ENCODE measurements at places on chromosomes 12 and 14.

DNA sequence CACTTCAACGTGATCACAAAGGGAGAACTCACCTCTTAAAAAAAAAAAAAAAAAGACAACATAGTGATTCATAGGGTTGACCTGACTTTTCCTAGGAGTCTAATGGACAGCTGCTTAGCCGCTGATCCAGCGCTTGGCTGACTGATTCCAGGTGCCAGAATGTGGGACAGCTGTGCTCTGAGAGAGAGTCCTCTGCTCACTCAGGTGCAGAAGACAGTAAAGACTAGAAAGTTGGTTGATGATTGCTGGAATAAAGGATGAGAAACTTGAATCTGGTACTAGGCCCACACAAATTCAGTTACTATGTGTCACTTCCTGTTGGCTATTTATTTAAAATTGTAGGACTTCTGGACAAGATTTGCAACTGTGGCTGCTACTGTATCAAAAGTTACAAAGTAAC lies 229.4 kb downstream of the CHST11 start:
- DNase-seq = no peak

DNA sequence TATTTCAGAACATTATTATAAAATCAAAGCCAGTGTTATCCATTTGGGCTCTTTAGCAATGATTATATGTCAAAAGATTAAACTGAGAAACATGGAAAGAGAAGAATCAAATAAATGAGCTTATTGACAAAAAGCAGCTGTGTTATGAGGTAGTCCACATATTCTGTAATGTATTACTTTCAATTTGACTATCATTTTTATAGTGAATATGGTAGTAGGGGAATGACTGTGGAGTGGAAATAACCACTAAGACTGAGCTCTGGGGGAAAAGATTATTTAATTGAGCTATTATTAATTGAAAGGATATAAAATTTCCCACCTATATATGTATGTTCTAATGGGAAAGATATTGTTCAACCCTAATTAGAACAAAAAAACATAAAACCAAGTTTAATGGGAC lies 381.3 kb downstream of the TMTC2 start:
- no peak for DNase-seq

DNA sequence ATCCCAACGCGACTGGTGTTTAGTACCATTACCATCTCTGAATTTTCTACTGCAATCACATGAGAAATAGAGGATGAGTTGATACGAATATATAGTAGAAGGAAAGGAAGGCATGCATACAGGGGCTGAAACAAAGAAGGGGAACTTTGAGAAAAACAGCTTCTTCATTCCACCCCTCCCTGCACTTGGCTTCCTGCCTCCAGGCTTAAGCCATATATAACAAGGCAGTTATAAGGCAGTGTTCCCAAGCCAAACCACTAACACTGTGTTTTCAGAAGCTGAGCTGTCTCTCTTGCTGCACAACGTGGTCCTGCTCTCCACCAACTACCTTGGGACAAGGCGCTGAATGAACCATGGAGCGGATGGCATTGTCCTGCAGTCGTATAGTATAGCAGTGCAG lies 11.0 kb downstream of the LETMD1 start:
- no peak for DNase-seq

- no peak for DNase-seq
Measured at GRCh38 chr12:4286228-4286627, 12.7 kb downstream of the CCND2 start.

GRCh38 chr14:21795456-21795855 lies 121.8 kb upstream of the OR4E1 start:
- DNase-seq = no peak

- DNase-seq = no peak
Measured at GRCh38 chr14:49975276-49975675, 82.4 kb downstream of the ARF6 start.

DNA sequence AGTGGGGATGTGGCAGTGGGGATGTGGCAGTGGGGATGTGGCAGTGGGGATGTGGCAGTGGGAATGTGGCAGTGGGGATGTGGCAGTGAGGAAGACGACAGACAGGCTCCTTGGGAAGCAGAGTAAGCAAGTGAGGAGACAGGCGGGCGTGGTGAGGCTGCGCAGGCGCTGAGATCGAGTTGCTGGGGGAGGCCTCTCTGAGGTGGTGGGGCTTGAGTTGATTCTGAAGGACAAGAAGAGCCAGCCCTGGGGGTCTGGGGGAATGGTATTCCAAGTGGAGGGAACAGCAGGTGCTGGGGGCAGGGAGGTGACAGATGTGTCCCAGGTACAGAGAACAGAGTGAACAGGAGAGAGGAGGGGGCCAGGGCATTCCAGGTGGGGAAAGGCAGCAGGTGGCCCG lies 33.8 kb upstream of the TSPAN9 start:
- DNase-seq = no peak

- DNase-seq = no peak
Measured at GRCh38 chr12:104959335-104959841, 1.3 kb upstream of the SLC41A2 start.

DNA sequence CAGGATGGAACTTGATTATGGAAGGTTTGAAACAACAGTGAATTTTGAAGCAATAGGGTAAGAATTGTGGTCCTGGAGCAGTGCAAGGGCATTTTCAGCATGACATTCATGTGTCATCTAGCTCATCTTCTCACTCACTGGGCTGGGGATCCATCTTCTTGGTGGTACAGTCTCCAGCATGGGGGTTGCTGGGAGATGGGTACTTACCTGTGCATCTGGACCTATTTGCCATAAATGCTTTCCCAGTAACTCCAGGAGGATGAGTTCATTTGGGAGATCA lies 7.2 kb downstream of the HSP90AA1 start:
- DNase-seq = peak; percentile 54

- no peak for DNase-seq
Measured at GRCh38 chr14:24818058-24818822, 184.2 kb upstream of the GZMB start.

DNA sequence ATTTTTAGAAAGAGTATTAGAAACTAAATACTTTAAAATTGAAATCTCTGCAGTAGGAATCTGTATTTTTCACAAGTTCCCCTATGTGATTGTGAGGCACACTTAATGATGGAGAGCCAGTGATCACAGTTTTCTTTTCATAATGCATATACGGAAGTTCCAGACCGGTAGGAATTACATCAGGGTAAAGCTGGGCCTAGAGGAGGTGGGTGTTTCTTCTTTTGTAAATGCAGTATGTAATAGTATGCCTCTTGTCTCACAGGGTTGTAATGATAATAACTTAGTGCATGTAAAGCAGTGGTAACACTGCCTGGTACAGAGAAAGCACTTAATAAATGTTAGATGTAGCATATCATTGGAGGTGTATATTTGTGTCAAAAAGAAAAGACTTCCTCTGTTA lies 57.2 kb upstream of the LRTM2 start:
- DNase-seq = no peak

GRCh38 chr12:6758506-6759095 lies 5.7 kb upstream of the MLF2 start:
- DNase-seq = no peak

DNA sequence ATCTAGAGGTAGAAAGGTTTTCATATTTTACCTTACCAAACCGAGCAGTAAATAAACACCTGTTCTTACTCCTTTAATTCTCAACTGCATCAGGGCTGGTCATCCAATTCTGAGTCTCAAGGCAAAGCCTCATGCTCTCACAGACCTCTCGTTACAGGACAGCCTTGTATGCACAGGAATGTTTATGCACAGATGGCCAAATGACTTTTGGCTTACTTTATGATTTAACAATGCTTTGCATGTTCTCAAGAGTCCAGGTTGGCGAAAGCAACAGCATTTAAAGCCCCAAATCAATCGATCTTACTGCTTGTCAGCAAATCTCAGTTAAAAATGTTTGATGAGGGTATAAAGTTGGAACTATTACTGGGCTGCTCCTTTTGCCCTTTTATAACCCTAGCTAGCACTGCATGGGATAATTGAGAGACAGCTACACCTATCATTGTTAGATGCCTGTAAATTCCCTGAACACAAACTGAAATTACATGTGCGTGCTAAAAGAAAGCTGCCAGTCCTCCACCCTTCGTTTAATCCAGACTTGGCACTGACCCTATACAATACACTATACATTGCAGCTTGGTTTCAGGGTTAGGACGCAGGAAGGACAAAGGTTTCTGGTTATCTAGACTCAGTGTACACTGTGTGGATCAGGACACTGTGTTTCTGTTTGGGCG lies 63.6 kb downstream of the TMCC3 start:
- no peak for DNase-seq

DNA sequence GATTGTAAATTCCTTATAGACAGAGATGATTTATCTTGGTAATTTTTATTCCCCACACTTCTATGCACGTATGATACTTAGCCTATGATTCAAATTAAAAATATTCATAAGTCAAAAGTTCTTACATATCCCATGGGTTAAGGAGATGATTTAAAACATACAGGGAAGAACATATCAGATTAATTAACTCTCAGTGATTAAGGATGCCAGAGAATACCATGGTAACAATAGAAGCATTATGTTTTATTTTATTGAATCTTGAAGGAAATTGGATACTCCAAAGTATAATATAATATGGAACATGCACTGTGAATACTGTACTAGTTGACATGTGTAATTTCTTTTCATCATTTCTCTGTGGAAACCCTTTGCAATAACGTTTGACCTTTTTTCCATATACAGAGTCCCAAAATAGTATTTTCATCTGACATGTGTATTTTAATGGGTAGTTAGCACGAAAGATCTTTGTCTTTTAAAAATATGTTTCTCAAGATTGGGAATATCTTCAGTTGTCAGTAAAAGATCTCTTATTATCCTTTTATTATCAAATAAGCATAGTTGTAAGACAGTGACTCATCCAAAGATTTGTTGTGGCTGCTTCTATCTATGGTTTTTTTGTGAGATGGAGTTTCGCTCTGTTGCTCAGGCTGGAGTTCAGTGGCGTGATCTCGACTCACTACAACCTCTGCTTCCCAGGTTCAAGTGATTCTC lies 166.7 kb downstream of the RAD51B start:
- no peak for DNase-seq

DNA sequence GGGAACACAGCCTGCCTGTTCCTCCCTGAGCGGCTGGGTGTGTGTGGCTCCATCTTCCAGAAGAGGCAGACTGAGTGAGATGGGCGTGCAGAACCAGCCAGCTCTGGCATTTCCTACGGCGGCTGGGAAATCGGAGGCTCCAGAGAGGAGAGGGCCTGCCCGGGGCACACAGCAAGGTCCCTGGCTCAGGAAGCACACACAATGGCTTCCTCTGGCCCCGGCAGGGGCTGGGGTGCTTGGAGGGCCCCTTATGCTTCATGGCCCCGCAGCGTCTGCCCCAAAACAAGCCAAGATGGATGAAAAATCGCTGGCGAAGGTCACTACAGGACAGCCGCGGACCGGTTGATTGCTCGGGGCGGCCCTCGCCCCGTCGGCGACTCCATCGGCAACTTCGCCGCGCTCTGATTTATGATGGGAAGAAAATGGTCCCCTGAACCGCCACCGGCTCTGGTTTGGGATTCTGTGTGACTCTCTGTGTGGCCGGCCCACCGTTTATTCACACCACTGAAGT lies 191.5 kb upstream of the C14orf180 start:
- DNase-seq = no peak

GRCh38 chr12:109461049-109461845 lies 15.9 kb downstream of the KCTD10 start:
- DNase-seq = no peak

DNA sequence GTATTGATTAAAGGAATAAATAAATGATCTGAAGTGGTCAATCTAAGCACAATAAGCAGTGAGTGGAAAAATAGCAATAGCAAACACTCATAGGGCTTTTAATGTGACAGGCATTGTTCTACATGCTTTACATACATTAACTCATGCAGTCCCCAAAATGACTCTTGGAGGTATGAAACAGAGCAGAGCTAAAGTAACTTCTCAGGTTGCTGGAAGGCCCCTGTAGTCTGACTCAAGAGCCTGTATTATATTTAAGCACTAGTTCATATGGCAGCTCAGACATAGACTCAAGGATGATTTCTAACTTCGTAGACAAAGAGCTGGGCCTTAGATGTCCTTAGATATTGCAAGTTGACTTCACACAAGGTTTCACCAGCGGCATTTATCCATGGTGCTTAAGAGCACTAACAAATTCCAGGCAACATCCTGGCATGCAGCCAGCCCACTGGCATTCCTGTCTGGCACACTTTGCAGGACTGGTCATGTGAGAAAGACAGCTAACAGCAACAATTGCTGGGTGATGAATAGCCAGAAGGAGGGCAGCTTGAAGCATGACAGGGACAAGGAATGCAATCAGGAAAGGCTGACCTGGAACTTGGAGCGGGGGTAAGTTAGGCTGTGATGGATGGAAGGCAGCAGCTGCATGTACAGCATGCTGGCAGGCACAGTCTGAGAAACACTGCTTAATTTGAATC lies 22.9 kb upstream of the KTN1 start:
- DNase-seq = no peak

DNA sequence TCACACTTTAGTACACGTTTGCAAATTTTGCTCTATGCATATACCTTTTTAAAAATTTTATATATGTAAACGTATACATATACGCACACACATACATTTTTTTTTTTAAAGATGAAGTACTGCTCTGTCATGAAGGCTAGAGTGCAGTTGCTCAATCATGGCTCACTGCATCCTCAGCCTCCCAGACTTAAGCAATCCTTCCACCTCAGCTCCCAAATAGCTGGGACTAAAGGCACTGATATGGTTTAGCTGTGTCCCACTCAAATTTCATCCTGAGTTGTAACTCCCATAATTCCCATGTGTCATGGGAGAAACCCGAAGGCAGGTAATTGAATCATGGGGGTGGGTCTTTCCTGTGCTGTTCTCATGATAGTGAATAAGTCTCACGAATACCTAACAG lies 220.8 kb upstream of the CAND1 start:
- no peak for DNase-seq

- no peak for DNase-seq
Measured at GRCh38 chr14:85178864-85179263, 351.1 kb upstream of the FLRT2 start.

DNA sequence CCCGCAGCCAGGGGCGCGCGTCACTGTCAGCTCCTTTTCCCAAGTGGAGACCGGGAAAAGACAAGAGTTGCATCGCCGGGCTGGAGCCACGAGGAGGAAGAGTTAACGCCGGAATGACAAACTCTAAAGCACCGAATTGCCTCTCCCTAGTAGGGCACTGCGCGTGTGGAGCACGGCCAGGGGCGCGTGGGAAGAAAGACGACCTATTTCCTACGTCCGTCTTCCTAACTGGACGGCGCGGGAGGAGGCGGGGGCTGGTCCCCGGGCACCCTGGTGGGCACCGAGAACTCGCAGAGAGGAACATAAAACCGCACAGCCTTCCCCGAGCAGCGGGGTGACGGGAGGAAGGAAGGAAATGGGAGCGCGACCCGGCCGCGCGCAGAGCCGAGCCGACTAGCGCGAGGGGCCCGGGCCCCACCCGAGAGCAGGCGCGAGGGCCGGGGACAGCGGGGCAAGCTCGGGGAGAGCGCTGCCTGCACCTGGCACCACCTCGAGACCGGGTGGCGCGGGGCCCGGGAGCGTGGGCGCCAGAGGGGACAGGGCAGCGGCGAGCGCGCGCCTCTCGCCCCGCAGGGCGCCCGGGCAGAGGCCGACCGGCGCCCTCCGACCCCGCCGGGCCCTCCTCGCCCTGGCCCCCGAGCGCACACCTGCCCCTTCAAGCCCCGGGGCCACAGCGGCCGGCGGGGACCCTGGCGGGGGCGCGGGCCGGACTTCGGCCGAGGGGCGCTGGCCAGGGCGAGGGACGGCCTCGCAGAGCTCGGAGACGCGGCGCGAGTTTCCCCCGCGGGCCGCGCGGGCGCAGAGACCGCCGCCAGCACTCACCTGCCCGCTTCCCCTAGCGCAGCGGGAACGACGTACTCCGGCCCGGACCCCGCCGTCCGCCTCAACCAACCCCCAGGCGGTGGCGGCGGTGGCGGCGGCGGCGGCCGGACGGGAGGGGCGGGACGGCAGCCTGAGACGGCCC lies at the start of gene SETD3:
TSS of gene SETD3 (minus strand) at position 954 of the 964 bp plus-strand sequence. CDS start 15,054 bp downstream, outside the sequence.
- peak; percentile 38 for DNase-seq

- DNase-seq = no peak
Measured at GRCh38 chr12:88453323-88453722, 126.9 kb downstream of the KITLG start.

All from CD4-positive, alpha-beta T cell treated with Interleukin-10 for 1 hour (primary cell).